ENCODE measurements at places on chromosomes 7 and 10.

GRCh38 chr7:125661006-125661405 lies 731.4 kb upstream of the POT1 start:
- DNase-seq = no peak

- no peak for DNase-seq
Measured at GRCh38 chr7:70726951-70727378, 405.0 kb upstream of the GALNT17 start.

GRCh38 chr10:84581976-84582375 lies 253.6 kb downstream of the CCSER2 start:
- DNase-seq = no peak

DNA sequence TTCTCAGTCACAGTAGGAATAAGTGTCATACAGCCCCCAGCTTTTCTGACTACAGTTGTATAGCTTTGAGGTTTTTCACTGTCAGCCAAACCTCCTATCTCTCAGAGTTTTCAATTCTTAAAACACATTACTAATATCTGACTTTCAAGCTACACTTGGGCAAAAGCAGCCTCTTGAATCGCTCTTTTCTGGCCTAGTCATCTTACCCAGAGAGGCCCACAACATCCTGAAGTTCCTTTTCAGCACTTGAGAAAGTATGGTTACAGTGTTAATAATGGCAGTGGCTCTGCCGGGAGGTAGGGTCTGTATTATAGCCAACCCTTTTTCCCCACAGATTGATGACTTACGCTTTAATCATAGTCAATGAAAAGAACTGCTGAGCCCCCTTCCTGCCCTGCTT lies 181.0 kb downstream of the LRRC4 start:
- no peak for DNase-seq

- DNase-seq = no peak
Measured at GRCh38 chr7:146926841-146927240, 810.2 kb downstream of the CNTNAP2 start.

GRCh38 chr7:124747072-124747471 lies 18.5 kb downstream of the GPR37 start:
- DNase-seq = no peak

DNA sequence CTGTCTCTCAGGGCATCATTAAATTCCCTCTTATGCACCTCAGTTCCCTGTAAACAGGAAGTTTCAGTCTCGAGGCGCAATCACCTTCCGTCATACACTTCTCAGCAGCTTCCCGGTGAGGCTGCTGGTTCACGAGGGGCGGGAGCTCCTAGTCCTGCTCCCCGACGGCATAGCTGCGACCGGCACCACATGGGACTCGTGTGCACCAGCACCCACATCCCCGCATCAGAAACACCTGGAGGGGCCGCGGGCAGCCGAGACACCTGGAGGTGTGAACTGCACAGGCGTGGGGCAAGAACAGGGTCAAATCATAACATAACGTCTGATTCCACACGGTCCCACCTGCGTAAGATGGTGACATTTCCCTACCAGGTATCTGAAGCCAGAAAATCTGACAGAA lies 52.7 kb downstream of the DIP2C start:
- DNase-seq = no peak

GRCh38 chr7:151614019-151614418 lies 94.3 kb upstream of the RHEB start:
- no peak for DNase-seq

- no peak for DNase-seq
Measured at GRCh38 chr7:92557249-92557648, 28.7 kb downstream of the RBM48 start.

DNA sequence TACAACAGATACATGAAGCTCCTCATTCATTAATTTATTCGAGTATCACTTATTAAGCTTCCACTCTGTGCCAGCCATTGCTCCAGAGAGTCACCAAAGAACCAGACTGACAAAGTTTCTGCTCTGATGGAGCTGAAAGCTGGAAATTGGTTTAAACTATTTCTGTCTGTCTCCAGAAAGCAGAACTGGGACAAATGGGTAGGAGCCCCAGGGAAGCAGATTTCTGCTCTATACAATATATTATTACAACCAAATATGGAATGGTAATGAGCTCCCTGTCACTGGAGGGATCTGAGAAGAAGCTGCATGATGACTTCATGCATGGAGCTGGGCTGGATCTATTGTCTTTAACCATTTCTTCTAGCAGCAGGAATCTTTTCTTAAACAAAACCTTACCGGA lies 165.4 kb upstream of the ADO start:
- DNase-seq = no peak

- no peak for DNase-seq
Measured at GRCh38 chr10:131788386-131788785, 112.4 kb upstream of the PPP2R2D start.

DNA sequence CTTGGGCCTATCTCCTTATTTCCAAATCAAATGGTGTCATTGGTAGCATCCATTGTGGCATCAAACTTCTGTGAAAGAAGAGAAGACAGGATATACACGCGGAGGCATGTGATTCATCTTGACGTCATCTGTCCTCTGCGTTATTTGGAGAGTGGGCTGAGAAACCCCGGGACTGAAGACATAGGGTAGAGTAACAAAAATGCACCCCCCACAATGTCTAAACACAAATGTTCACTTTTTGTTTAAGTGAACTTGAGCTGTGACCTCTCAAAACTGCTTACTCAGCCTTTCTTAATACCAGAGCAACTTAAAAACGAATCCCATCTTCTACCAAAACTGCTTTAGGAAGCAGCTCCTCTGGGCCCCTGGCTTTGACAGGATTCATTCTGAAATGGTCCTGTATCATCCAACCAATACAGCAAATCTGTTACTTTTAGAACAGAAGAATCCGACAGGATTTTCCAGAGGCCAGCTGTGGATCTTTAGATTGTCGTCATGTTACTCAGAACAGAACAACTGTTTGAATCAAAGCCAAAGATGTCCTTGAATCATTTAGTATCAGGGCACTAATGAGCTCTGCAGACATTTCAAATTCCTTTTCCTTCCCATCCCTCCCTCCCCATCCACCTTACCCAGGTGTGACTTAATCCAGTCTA lies 438.1 kb downstream of the SUGCT start:
- peak; percentile 58 for DNase-seq

- DNase-seq = no peak
Measured at GRCh38 chr7:52273685-52274610, 761.5 kb upstream of the POM121L12 start.

DNA sequence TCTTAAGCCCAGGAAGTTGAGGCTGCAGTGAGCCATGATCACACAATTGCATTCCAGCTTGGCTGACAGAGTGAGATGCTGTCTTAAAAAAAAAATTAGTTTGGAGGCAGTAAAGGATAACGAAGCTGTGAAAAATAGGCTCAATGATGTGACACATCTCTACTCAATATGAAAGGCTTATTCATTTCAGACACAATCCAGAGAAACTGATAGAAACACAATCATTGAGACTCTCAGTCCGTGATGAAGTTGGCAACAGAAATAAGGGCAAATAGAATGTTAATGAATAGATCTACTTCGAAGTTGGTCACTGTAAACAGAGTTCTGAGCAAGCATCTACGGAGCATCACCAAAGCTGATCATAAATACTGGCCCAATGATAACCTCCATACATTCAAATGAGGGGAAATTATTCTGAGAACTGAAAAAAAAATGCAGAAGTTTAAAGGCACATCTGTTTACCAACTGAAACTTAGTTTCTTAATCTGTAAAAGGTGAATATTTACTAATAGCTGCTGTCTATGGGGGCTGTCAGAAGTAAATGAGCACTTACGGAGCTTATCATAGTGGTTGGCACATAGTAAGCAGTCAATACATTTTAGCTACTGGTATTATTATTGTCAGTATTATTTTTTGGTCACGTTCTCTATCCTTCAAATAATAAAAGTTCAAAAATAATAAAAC lies 70.4 kb downstream of the AKR1B1 start:
- DNase-seq = no peak

- no peak for DNase-seq
Measured at GRCh38 chr7:84362360-84362759, 167.8 kb upstream of the SEMA3A start.

Measured in EH (cell line).